ENCODE measurements at places on chromosomes 2 and 18.

- DNase-seq: peak; percentile 14
These were observed 749 bp downstream of the STK25 start for GRCh38 chr2:241507430-241508239.

DNA sequence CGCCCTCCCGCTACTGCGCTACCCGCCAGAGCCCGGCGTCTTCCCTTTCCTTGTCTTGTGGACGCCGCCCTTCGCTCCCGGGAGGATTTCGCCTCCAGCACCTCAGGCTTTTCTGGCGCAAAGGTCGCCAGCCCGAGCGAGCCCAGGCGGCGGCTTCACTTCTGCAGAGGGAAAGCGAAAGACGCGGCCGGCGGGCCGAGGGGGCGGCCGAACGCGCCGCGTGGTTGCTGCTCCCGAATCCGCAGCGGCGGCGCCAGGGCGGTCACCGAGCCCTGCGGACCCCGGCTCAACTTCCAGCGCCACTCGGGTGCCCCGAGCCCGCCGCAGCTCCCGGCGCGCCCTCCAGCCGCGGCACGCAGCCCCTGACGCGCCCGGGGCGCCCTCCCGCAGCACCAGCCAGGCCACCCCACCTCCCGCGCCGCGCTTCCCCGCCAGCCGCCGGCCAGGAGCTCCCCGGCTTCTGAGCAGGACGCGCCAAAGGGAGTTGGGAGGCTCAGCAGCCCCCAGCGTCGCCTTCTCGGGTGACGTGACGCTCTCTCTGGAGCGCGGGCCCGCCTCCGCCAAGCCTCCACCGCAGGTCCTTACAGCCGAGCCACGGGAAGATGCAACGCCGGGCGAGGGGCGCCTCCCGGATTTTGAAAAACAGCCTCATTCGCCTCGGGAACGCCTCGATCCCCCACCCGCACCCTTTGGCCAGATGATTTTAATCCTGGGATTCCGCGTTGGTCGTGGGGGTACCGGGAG, 84.9 kb upstream of the EPB41L3 start:
- no peak for DNase-seq

DNA sequence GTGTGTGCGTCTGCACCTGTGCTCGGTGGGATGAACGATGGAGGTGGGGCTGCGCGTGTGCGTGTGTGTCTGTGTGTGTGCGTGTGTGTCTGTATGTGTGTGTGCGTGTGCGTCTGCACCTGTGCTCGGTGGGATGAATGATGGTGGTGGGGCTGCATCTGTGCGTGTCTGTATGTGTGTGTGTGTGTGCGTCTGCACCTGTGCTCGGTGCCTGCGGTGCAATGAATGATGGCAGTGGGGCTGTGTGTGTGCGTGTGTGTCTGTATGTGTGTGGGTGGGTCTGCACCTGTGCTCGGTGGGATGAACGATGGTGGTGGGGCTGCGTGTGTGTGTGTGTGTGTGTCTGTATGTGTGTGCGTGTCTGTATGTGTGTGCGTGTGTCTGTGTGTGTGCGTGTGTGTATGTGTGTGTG, 48.5 kb upstream of the CTDP1 start:
- DNase-seq: no peak

- no peak for DNase-seq
These were observed 508.1 kb downstream of the ADCYAP1 start for GRCh38 chr18:1412655-1413322.

All from T-cell (primary cell).